ENCODE measurements at places on chromosomes 16 and 17.

DNA sequence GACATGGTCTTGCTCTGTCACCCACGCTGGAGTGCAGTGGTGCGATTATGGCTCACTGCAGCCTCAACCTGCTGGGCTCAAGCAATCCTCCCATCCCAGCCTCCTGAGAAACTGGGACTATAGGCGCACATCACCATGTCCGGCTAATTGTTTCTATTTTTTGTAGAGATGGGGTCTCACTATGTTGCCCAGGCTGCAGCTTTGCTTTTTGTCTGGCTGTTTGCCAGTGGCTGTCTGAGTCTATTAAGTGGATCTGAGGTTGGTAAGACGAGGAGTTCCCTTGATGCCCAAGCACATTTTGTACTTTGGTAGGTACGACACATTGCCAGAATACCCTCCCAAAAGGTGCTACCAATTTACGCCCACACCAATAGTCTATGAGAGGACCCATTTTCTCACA lies 5.1 kb downstream of the TBX21 start:
- ATAC-seq, result no peak

GRCh38 chr16:11118479-11118878 lies 137.5 kb downstream of the SOCS1 start:
- no peak for ATAC-seq

DNA sequence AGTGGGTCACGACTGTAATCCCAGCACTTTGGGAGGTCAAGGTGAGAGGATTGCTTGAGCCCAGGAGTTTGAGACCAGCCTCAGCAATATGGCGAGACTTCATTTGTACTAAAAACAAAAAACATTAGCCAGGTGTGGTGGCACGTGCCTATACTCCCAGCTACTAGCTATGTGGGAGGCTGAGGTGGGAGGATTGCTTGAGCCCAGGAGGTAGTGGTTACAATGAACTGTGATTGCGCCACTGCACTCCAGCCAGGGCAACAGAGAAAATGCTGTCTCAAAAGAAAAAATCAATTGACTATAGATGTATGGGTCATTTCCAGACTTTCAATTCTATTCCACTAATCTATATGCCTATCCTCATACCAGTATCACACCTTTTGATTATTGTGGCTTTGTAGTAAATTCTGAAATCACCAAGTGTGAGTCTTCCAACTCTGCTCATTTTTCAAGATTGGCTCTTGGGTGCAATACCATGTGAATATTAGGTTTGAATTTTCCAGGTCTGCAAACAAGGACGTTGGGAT lies 27.2 kb upstream of the CEP20 start:
- ATAC-seq, result no peak

DNA sequence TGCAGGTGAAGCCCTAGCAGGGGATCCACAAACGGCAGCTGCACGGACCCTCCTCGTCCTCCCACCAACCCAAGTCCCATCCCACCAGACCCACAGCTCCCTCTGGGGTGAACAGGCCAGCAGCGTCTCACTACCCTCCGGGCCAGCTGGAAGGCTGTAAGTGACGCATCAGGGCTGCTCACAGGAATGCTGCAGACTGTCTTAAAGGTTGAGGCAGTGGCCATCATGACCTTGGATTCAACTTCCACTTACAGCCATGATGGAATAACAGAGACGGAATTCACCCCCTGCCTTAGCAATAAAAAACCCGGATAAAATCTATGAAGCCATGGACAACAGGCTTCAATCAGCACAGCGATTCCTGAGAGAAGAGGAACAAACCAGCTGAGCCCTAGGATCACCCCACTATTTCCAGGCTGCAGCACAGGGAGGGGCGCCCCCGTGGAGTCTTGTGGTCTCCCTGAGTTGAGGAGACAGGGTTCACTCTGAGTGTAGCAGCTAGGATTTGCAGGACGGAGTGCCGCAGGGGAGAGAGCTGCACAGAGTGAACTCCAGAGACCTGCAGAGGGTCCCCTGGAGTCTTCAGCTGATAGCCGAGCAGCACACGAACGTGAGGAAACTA lies 10.5 kb downstream of the FAM83G start:
- no peak for ATAC-seq

DNA sequence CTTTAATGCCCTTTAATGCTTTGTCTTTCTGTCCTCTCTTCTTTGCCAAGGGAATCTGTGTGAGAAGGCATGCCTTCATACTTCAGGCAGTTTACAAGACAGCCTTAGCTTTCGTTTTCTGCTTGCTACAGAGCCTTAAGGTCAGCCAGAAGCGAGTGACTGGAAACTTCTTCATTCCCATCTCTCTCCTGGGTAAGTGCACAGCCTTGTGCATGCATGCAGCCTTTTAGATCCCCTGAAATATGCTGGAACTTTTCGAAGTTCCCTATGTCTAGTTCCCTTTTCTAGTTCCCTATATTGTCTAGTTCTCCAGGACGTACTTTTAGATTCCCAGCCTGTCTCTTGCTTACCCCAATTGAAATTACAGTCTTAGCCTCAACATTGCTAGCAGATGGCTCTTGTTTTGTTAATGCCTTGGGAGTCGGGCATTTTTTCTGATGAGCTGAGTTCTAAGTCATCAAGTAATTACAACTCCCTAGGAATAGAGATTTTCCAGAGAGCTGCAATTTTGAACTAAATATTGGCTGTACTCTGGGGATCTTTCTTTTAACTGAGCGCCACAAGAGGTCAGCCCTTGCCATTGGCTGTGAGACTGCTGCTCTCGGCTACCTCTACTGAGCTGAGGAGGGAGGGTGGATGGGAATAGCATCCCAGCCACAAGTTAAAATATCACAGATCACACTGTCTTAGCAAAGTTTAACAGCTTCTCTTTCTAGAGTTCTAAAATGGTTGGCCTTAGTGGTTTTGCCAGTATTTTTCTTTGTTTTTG lies 22.7 kb upstream of the PPM1D start:
- ATAC-seq, result no peak

DNA sequence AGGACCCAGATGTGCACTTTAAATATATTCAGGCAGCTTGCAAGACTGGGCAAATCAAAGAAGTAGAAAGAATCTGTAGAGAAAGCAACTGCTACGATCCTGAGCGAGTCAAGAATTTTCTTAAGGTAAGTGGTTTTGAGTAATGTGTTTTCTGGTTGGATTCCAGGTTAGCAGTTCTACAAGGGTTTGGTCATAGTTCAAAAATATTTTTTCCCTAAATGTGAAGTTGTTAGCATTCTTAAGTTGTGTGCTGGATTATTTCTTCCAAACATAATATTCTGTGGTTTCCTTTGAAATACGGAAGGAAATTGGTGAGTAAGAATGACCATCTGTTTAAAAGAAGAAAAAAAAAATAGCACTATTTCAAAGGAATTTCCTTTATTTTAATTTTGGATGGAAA lies 38.4 kb downstream of the PTRH2 start:
- no peak for ATAC-seq

DNA sequence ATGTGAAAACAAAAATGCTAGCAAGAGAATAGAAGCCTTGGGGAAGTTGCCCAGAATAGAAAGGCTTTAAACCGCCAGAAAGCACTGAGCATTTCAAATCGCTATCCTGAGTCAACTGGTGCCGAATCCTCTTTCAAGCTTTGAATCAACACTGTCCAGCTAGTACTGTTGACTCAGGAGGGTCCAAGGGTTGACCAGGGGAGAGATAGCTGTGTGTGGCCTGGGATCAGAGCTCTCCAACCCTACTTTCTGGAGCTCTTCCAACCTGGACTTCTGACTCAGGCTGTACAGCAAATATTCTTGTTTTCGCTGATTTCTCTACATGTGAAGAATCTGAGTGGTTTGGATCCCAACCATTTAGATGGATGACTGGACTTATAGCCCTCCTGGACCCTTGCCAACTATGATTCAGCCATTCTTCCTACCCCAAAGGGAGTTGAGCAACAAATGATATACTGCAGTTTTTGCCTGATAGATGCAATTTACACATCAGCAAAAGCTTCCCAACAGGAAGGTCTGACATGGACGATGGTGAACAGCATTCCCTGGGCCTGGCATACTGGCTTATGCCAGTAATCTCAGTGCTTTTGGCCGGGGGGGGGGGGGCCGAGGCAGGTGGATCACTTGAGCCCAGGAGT lies 154.0 kb upstream of the SDK2 start:
- no peak for ATAC-seq

GRCh38 chr17:17822189-17822588 lies 14.6 kb downstream of the SREBF1 start:
- ATAC-seq, result no peak

GRCh38 chr17:12814718-12815117 lies 25.4 kb downstream of the ARHGAP44 start:
- ATAC-seq, result no peak

- no peak for ATAC-seq
Measured at GRCh38 chr17:8629371-8630226, 926 bp downstream of the MYH10 start.

DNA sequence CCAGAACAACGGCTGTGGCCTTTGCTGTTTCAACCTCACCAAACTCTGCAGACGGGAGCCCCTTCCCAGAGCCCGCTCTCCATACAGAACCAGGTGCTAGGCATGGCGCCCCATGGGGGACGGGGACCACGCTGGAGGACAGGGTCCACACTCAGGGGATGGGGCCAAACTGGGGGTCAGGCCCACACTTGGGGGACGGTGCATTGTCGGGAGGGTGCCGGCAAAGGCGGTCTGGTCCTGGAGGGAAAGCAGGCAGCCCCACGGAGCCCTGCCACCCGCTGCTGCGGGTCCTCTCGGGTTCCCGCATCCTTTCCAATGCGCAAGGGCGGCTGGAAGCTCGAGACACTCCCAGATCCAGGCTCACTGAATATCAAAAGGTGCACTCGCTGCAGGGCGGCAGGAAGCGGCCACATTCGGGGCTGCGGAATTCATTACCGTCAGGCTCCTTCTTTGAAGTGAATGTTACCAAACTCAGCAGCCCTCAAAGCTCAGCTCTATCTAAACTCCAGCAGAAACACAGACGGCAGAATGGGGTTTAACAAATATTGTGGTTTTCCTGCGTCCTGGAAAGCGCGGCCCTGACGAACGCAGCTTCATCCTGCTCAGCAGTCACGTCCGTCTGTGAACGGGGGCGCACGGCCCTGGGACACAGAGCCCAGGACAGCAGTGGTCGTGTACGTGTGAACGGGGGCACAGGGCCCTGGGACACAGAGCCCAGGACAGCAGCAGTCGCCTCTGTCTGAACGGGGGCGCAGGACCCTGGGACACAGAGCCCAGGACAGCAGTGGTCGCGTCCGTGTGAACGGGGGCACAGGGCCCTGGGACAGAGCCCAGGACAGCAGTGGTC lies 41.3 kb downstream of the LMF1 start:
- ATAC-seq, result no peak

GRCh38 chr16:76294396-76295214 lies 17.4 kb downstream of the CNTNAP4 start:
- ATAC-seq, result no peak

DNA sequence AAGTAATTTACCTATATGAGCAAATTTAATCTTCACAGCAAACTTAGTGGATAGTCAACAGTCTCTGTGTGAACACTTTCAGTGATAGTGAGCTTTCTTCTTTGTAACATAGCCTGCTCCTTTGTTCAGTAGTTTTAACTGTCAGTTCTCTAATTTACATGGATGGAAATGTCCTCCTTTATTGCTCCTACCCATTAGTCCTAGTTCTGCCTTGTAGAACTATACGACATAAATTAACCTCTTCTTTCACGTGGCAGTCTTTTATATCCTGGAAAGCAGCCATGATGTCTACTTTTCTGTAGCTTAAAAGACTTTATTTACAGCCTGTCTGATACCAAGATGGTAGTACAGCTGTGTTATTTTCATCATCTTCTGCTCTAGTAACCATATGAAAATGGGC lies 143.6 kb downstream of the TANC2 start:
- no peak for ATAC-seq

GRCh38 chr16:57071831-57072582 lies 20.4 kb upstream of the CPNE2 start:
- peak; percentile 48 for ATAC-seq

DNA sequence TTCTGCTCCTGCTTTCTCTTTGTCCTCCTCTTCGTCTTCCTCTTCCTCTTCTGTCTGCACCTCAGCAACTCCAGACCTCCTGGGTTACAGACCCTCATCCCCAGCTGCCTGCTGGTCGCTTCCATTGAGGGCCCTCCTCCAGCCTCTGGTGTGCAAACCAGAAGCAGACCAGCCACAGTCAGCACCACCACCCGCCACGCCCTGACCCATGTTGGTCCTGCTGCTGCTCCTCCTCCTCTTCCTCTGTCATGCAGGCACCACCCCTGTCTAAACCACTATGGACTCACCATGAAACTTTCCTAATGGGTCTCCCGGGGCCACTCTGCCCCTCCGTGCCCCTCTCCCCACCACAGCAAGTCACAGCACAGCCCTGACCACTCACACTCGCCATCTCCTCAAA lies 11.4 kb upstream of the OGFOD3 start:
- ATAC-seq, result no peak

DNA sequence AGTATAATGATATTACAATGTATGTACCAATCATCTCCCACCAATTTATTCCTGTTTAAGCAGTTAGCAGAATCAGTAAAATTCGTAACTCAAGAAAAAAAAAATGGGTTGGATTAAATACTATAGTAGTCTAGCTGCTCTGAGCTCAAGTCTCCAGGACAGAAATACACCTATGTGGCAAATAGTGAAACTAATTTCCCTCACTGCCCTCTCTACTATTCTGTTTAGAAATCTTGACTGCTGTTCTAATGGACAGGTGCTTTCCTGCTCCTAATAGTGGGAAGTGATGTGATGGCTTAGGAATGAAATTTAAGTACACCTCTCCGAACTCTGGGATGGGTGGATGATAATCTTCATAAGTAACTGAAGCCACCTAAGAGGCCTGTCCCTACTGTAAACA lies 175.7 kb downstream of the KCNJ2 start:
- ATAC-seq, result no peak

- no peak for ATAC-seq
Measured at GRCh38 chr17:8021565-8022359, 17.1 kb upstream of the ALOX15B start.

- no peak for ATAC-seq
Measured at GRCh38 chr17:31586946-31587345, 195.5 kb downstream of the RAB11FIP4 start.

GRCh38 chr17:44708401-44709263 lies at the start of gene DBF4B:
Gene DBF4B (plus strand): TSS chr17:44708665. CDS start chr17:44708821, 156 bp downstream.
- ATAC-seq, result peak; percentile 81

DNA sequence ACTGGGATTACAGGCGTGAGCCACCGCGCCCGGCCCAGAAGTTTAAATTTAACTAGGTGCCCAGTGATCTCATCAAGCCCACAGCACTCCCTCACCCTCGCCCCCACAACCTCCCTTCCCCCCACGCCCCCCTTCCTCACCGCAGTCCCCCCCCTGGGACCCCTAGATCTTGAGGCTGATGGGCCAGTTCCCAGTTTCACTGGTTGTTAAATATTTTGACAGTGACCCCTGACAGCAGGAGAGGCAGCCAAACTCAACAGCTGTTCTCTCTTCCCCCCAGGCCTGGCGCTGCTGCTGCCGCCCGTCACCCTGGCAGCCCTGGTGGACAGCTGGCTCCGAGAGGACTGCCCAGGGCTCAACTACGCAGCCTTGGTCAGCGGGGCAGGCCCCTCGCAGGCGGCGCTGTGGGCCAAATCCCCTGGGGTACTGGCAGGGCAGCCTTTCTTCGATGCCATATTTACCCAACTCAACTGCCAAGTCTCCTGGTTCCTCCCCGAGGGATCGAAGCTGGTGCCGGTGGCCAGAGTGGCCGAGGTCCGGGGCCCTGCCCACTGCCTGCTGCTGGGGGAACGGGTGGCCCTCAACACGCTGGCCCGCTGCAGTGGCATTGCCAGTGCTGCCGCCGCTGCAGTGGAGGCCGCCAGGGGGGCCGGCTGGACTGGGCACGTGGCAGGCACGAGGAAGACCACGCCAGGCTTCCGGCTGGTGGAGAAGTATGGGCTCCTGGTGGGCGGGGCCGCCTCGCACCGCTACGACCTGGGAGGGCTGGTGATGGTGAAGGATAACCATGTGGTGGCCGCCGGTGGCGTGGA lies 15.6 kb downstream of the QPRT start:
- ATAC-seq, result no peak

GRCh38 chr16:4376893-4377572 lies 5.4 kb downstream of the VASN start:
- no peak for ATAC-seq

Data from activated CD4-positive, CD25-positive, alpha-beta regulatory T cell treated with anti-CD3 and anti-CD28 coated beads, Interleukin-2, amount 50 U/mL, for 24 hours (primary cell).